D721Med (cell line): ENCODE measurements at places on chromosomes 3 and 15.

- DNase-seq, result no peak
Measured at GRCh38 chr15:87589134-87589533, 667.4 kb downstream of the NTRK3 start.

- DNase-seq, result no peak
Measured at GRCh38 chr3:15812183-15812582, 14.4 kb upstream of the ANKRD28 start.

DNA sequence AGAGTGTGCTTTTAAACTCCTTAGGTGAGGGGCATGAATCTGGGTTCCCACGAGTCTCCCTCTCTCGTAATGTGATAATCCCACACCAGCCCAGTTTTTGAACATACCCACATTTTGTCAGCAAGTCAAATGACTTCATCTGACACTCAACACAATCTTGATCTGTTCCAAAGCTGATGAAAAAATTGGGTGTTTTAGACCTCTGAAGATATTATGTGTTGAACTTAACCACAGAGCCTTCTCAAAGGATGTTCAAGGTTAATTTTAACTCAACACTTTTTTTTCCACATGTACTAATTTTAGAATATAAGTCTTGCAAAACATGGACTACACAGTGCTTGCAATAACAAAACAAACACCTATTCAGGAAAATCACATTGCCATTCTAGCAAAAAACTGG lies 123.1 kb downstream of the TGFBR2 start:
- no peak for DNase-seq

DNA sequence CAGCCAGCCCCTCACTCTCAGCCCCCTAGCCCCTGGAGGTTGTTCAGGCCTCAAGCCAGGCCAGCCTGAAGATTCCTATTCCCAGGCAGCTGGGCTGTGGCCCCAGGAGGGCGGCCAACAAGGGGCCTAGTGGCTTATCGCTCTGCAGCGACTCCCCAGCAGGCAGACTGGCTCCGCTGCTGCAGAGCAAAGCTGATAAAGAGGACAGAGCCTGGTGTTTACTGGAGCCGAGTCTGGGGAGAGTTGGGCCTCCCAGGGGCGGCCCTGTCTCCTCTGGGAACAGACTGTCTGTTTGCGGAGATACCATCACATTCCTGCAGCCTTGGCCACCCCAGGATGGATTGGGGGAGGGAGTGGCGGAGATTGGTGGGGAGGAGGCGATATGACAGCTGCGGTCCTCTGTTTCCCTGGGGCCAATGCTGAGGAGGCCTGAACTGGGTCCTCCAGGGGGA lies 22.4 kb upstream of the SMAD6 start:
- DNase-seq, result no peak

GRCh38 chr3:18238746-18239331 lies 186.3 kb downstream of the SATB1 start:
- no peak for DNase-seq

- DNase-seq, result no peak
Measured at GRCh38 chr3:197798863-197799262, 7.8 kb downstream of the LRCH3 start.

DNA sequence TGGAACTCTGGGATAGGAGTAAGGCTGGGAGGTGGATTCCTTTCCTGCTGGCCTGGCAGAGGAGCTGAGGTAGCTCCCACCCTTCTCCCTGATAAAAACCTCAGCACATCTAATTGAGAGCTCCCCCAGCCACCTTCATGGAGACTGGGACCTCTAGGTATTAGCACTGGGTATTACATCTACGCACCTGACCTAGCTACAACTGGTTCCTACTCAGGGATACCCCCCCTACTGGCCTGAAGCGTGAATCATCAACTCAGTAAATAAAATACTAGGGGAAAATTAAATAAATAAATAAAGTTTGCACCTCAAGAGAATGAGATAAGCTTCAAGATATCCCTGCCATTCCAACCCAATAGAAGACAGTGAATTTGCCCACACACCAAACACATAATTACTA lies 140.4 kb downstream of the NEK10 start:
- no peak for DNase-seq

DNA sequence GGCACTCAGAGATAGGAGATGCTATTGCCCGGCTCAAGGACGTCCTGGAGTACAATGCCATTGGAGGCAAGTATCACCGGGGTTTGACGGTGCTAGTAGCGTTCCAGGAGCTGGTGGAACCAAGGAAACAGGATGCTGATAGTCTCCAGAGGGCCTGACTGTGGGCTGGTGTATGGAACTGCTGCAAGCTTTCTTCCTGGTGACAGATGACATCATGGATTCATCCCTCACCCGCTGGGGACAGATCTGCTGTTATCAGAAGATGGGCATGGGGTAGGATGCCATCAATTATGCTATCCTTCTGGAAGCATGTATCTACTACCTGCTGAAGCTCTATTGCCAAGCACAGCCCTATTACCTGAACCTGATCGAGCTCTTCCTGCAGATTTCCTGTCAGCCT lies 26.4 kb downstream of the BCL2A1 start:
- DNase-seq, result no peak
